Activated CD4-positive, alpha-beta T cell treated with anti-CD3 and anti-CD28 coated beads for 36 hours (primary cell): ENCODE measurements at places on chromosomes 5 and 9. TPM values are rescaled to one million over a fixed set of nuclear protein-coding genes. Genes with fewer than 3 reads are reported as not detected.

DNA sequence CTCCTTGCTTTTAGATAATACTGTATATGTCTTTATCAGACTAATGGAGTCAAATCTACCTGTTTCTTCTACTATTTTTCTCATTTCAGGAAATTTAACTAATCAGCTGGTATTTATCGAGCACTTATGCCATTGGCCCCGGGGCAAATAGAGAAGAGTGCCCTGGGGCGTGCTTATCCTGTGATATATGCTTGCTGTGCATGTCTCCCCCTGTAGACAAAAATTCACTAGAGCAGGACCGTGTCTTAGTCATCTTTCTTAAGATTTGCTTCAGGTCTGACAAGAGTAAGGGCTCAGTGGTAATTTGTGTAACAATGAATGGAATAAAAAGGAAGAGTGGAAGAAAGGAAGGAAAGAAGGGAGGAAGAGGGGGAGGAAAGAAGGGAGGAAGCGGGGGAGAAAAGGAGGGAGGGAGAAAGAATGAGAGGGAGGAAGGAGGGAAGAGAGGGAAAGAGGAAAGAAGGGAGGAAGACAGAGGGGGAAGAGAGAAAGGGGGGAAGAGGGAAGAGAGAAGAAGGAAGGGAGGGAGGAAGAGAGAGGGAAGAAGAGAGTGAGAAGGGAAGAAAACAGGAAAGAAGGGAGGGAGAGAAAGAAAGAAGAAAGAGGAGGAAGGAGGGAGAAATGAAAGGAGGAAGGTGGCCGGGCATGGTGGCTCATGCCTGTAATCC lies 295.7 kb upstream of the PANK3 start:
- DNase-seq = peak; percentile 26

DNA sequence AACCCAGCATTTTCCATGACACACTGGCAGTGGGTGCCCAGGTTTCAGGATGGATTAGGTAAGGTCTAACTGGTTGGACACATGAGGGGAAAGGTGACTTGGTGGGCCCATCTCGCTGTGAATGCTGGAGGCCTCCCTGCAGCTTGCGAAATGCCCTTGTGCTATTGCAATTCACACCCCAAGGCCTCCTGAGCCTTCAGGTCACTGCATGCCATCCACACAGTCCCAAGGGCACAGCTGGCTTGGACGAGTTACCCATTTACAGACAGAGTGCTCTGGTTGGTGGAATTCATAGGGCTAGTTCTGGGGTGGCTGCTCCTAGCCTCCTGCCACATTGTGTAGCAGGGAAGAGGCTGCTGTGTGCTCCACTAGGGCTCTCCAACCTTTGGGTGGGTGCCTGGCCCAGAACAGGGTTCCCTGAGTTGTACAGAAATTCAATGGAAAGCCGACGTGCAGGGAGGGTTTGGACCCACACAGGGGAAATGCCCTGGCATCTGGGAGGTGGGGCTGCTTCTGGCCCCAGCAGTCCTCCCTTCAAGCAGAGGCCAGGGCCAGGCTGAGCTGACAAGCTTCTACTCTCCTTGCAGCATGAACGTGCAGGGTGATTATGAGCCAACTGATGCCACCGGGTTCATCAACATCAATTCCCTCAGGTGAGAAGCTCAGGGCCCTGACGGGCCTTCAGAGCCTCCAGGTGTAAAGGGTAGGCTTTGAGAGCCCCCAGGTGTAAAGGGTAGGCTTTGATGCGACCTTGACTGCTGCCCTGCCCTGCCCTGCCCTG lies 54.3 kb downstream of the ASS1 start:
- no peak for DNase-seq

Gene IFNA21
- not detected for total RNA-seq

DNA sequence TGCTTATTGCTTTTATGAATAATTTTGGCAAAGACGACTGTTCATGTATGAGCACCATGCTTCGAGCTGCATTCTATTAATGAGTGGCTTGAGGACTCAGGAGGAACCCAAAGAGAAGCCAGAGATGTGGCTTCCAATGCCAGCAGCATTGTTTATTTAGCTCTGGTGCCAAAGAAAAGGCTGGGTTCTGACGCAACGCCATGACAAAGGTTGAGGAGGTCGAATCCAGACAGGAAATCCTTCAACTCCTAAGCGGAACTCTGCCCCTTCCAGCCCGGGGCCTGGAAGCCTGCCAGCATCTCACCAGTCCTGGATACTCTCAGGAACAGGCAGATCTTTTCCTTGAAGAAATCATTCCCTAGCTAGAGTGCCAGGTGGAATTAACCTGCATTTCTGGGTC lies 104.4 kb downstream of the ARHGAP26 start:
- DNase-seq = no peak

DNA sequence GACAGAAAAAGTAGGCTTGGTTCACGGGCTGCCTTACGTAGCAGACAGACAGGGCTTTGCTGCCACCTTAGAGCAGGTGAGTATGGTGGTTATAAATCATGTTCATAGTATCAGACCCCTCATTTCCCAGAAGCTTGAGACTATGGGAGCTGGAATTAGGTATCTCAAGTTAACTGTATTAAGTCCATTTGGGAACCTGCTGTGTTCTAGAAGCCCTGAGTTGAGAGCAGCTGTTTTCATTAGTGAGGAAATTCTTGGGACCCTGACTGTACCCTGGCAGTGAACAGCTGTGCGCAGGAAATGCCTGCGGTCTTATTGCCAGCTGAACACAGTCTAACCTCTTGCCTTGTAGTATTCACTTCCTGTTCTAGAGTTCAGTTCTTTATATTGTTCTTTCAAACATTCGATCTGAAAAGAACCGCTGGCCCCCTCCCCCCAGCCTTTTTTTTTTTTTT lies 29.8 kb downstream of the UGCG start:
- DNase-seq = peak; percentile 68

DNA sequence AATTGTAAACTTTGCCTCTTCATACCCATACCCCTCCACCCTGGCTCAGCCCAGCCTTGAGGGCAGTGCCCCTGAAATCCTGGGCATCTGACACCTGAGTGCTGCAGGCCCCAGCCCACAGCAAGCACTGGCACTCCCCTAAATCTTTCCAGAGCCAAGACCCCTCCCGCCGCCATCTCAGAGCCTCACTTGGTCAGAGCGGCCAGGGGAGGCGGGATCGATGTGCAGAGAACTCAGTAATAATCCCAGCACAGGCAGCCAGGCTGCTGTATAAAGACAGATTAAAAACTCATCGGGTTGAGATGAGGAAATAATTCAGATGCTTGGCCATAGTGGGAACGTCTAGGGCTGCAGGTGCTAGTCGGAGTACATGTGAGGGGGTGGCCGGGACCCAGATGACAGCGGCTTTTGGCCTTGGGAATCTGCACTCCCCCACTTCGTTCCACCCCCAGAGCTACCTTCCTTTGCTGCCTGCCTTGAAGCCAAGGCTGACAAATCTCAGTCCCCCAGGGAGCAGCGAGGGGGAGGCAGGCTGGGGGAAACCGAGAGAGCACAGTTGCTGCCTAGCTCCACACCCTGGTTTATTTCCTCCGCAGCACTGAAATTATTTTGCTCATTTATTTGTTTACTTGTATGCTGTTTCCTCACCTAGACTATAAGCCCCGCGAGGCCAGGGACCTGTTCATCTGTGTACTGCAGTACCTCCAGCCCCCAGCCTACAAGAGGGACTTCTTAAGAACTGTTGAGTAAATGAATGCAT lies 19.5 kb upstream of the ARAP3 start:
- DNase-seq = peak; percentile 47

DNA sequence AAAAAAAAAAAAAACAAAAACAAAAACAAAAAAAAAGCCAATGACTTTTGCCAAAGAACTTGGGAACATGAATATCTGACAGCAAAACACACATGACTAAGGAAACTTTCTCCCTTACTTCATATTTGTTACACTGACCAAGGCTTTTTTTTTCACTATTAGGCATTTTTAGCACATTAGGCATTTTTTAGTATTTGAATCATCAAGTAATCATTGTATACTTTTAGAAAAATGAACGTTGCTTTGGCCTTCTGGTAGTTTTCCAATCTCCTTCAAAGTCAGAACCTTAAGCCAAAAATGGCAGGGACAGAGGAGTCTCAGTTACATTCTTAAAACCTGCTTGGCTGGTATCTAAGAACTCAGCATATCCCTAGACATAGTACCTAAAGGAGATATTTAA lies 19.3 kb downstream of the NREP start:
- DNase-seq = no peak

Gene AQP3
- 11.3 TPM for total RNA-seq

- DNase-seq = no peak
These were observed 12.2 kb downstream of the ZNF618 start for GRCh38 chr9:113888336-113888735.

DNA sequence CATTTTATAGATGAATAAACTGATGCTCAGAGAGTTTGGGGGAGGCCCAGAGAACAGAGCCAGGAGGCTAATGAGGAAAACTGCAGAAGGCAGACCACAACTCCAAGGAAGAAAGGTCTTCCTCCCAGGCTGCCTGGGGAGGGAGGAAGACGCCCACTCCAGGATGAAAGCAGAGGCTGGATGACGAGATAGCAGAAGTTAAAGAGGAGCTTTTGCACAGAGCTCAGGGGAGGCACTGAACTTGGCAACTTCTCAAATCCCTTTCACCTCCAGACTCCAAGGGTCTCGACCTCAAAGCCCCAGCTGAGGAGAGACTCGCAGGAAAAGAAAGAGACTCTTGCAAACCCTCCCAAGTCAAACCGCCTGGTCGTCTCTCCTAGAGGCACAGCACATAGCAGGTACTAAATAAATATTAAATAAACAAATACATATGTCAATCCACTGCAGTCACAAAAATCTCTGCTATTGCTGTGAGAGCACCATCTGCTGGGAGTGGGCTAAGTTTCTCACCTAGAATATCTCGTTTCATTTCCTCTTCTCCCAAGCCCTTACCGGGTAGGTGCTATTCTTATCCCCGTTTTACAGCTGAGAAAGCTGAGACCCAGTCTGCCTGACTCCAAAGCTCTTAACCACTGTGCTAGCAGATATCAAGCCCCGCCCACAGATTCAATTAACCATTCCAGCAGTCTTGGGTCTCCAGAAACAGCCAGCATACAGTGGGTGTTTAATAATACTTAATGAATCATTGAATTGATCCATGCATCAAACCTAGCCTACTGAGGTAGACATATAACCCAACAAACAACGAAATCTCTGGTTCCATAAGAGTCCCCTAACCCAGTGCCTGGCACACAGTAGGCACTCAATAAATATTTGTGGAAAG lies 97.8 kb upstream of the HAND1 start:
- DNase-seq = no peak

- no peak for DNase-seq
These were observed 194.2 kb upstream of the CHD1 start for GRCh38 chr5:99122976-99123375.

GRCh38 chr5:96772542-96772941 lies 35.2 kb downstream of the ERAP1 start:
- no peak for DNase-seq

- peak; percentile 23 for DNase-seq
These were observed 38.3 kb upstream of the TIFAB start for GRCh38 chr5:135490245-135491037.
